Cardiac muscle cell (in vitro differentiated cells and primary cell): ENCODE measurements at places on chromosomes 3 and 15.
A peak's percentile ranks its signal among the peaks of the same experiment; 100 is the strongest.

DNA sequence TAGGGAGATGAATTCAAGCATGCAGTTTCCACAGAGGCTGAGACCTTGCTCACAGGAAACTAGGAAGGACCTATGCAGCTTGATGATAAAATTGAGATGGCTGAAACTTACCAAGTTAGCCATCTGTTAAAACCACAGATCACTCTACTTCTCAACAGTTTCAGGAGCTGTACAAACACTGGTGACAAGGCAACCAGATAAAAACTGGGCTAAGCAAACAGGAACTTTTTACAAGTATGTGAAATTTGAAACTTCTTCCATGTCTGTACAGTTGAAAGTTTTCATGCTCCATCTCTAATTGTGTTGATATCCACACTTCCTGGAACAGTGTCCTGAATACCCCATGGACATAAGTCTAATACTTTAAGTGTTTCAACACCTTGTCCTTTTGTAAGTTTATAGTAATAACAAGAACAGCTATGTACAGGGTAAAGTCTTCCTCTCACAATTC is 78.2 kb downstream of the FAIM start:
- peak; percentile 37 for DNase-seq

GRCh38 chr3:138479438-138479863 is 45.0 kb downstream of the ESYT3 start:
- DNase-seq, result peak; percentile 59

- no peak for DNase-seq
Observed at GRCh38 chr15:83491486-83491885, 44.3 kb downstream of the SH3GL3 start.

DNA sequence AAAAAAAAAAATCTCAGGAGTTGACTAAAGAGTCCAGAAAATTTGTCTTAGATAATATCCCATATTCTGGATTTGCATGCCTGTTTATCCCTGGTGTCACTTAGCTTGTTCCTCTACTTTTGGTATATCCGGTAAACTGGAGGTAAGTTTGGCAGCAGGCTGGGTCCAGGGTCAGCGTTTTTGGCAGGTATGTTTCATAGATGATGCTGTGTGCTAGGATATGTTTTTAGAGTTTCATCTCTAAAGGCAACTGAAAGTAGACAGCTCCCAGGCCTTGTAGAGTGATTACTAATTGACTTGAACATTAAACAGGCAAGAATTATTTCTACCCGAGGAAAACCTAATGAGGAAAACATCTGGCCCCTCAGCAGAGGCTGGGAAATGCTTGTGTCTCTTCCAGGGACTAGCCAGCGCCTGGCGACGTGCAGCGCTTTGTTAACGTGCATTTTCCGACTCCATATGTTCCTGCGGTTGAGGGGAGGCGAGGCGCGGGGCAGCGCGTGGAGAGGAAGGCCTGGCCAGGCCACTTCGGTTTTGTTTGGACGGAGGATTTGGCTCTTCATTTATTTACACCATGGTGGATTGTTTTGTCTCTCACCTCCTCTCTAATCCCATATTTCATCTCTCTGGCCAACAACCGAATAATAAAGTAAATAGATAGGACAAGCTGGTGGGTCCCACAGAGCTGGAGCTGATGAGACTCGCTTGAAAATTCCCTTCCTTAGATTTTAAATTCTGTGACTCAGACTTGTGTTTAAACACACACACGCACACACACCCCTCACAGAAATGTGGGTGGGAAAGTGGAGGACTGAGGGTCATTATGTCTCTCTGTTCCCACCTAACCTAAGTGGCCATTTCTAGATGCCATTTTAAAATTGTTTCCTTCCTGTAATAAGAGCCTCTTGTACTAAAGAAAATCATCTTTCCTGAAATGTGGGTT is 65.3 kb downstream of the ASB7 start:
- peak; percentile 58 for DNase-seq

DNA sequence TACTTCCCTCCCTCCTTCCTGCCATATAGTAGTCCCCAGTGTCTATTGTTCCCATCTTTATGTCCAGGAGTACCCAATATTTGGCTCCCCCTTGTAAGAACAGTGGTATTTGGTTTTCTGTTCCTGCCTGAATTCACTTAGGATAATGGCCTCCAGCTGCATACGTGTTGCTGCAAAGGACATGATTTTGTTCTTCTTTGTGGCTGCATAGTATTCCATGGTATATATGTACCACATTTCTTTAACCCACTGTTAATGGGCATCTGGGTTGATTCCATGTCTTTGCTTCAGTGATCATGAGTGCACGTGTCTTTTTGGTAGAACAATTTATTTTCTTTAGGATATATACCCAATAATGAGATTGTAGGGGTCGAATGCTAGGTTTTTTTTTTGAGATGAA is 19.3 kb downstream of the SPRED1 start:
- DNase-seq, result no peak

GRCh38 chr3:46925585-46925934 is 48.0 kb downstream of the PTH1R start:
- DNase-seq, result no peak

DNA sequence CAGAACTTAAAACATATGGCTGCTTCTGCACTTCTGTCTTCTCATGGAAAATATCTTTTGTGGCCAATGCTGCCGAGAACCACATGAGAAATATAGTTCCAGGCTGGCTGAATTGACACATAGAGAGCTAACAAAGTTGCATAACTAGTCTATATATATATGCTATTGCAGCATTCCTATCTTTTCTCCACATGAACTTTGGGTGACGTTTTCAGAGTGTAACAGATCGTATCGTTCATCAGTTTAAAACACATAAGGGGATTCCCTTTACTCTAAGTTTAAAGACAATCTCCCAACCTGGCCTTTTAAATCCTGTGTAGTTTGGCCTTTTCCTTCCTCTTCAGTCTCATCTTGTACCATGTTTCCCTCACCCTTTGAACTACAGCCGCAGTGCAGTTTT is 394.2 kb upstream of the CBLB start:
- peak; percentile 57 for DNase-seq

GRCh38 chr3:194095464-194095863 is 40.5 kb upstream of the HES1 start:
- no peak for DNase-seq

- DNase-seq, result peak; percentile 11
Observed at GRCh38 chr3:45269952-45270351, 43.9 kb upstream of the TMEM158 start.

- no peak for DNase-seq
Observed at GRCh38 chr3:46549408-46549904, 16.6 kb downstream of the LRRC2 start.

- DNase-seq, result no peak
Observed at GRCh38 chr3:136008732-136009470, 43.4 kb downstream of the PPP2R3A start.

DNA sequence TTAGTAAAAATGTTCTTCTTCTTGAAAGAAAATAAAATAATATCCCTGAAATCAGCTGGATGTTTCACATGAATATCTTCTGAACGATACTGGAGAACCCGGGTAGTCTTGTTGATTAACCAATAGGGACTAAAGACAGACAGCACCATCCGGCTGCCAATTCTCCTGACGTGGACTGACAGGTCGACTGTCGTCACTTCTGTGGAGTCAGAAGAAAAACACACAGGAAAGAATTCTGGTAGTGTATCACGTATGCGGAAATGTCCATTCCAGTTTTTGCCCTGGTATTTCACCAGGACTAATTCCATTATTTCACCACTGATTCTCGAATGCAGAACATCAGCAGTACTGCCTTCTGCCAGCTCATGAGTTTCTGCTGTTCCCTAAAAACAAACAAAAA is 144.6 kb downstream of the VPS13C start:
- no peak for DNase-seq

- no peak for DNase-seq
Observed at GRCh38 chr3:130820976-130821375, 72.9 kb upstream of the ATP2C1 start.

DNA sequence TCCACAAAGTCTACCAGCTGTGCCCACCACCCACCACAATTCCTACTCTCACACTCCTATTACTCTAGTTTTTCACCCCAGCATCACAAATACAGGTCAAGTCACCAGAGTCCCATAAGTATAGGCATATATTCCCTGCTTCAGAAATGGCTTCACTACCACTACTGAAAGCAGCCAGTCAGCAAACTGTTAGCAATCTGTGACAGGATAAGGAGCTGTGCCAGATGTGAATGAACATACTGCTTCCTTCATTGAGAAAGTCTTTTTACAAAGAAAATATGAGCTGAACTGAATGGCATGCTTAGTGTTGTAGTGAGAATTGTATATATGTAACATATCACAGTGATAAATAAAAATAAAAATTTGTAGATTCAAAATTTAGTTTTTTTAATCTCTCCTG is 76.8 kb downstream of the C3orf85 start:
- no peak for DNase-seq

GRCh38 chr15:33211176-33211808 is 16.8 kb upstream of the FMN1 start:
- DNase-seq, result no peak

DNA sequence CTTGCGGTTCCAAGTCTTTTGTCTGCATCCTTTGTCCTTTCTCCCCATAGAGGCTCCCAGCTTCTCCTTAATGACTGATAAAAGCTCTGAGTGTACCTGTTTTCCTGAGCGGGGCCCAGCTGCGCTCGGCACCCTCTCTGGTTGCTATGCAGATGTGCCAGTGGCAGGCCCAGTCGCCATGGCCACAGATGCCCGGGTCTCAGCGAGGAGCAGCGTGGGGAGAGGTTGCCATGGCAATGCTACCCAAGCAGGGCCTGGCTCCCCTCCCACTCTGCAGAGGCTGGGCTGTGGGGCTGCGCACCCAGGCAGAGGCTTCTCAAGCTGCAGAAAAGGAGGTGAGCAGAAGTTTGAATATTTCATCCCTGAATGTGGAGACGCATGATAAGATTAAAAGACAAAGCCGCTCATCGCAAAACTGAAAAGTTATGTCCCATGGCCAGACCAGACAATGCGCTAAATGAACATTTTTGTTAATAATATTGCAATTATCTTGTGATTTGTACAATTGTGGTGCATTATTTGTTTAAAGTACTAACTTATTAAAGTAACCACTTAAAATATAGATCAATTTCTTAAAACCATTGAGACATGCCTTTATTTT is 66.1 kb downstream of the TPRA1 start:
- DNase-seq, result no peak

GRCh38 chr3:190265126-190265525 is 57.1 kb downstream of the CLDN1 start:
- no peak for DNase-seq

DNA sequence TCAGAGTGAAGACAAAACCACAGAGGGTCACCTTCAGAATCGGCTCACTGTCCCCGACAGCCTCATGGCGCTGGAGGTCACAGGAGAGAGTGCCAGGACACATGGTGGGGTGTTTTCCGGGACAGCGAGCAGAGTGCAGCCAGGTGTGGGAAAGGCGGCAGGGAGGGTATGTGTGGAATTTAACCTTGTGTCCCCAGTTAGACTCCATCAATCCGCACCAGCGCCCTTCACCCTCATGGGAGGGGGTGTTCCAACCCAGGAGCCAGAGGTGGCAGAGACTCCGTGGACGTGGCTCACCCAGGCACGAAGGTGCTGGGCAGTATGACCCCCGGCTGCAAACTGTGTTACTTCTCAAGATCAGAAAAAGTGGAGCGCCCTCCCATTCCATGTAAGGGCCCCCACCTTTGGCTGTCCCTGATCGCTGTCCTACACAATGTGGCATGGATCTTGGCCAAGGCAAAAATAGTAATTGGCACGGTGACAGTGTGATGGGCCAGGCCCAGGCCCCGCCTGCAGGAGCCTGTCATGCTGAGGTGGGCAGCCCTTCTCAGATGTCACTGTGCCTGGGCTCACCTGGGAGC is 190.3 kb downstream of the XXYLT1 start:
- DNase-seq, result no peak

GRCh38 chr15:65801229-65801805 is 9.2 kb upstream of the DENND4A start:
- no peak for DNase-seq

GRCh38 chr3:179113903-179114302 is 34.3 kb upstream of the PIK3CA start:
- no peak for DNase-seq

GRCh38 chr3:174010907-174011306 is 613.4 kb downstream of the NLGN1 start:
- DNase-seq, result no peak

DNA sequence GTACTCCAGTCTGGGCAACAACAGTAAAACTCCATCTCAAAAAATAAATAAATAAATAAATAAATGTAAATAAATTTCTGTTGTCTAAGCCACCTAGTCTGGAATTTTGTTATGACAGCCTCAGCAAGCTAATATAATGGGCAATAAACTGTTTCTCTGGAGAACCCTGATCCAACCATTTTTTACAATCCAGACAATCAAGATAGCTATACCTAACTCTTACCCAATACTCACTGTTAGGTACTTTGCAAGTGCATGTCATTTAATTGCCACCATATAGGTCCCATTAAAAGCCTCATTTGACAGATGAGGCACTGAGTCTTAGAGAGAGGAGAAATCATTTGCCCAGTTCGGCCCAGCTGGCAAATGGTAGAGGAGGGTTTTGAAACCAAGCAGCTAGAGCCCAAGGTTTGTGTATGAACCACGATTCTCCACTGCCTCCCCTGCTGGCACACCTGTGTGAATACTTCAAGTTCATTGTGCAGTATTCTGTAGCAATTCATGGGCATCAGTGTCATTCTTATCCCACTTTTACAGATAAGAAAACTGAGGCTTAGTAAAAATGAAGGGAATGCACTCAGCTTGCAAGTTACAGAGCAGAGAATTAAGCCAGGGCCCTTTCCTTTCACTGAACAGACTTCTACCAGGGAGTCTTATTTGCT is 107.0 kb upstream of the UBE2E1 start:
- DNase-seq, result no peak

DNA sequence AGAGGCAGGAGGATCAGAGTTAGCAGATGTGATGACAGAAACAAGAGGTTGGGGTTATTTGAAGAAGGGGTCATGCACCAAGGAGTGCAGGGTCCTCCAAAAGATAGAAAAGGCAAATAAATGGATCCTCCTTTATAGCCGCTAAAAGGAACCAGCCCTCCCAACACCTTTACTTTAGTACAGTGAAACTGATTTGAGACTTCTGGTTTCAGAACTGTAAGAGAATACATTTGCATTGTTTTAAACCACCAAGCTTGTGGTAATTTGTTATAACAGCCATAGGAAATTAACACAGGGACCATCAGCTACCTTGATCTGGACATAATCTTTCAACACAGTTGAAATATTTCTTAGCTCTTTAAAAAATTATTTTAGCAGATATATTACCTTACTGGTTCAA is 166.6 kb downstream of the TIGIT start:
- no peak for DNase-seq

- no peak for DNase-seq
Observed at GRCh38 chr3:22523925-22524324, 679.2 kb upstream of the UBE2E2 start.

- DNase-seq, result no peak
Observed at GRCh38 chr3:175421902-175422301, 562.8 kb downstream of the NAALADL2 start.

- no peak for DNase-seq
Observed at GRCh38 chr15:44811337-44811736, 75.0 kb downstream of the TRIM69 start.

DNA sequence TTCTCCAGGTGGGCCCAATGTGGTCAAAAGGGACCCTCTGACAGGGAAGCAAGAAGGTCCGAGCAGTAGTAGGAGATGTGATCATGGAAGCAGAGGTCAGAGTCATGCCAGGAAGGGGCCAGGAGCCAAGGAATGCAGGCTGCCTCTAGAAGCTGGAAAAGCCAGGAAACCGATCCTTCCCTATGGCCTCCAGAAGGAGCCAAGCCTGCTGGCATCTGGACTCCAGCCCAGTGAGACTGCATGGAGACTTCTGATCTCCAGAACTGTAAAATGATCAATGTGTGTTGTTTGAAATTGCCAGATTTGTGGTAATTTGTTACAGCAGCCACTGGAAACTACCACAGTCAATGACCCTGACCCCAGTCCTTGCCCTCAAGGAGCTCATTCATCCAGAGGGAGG is 56.8 kb upstream of the SPATA12 start:
- no peak for DNase-seq
